ENCODE measurements at places on chromosomes 1 and 21. TPM values are rescaled to one million over a fixed set of nuclear protein-coding genes. Genes with fewer than 3 reads are reported as not detected.

The CNKSR1 gene
- total RNA-seq: 1.8 TPM

The CLDN14 gene
- total RNA-seq: not detected

The FAM177B gene
- not detected for total RNA-seq

The GLIS1 gene
- 0.13 TPM for total RNA-seq

The KCNE2 gene
- 0.31 TPM for total RNA-seq

The OR2M2 gene
- not detected for total RNA-seq

The RBP7 gene
- total RNA-seq: 1.6 TPM

The ACTN2 gene
- total RNA-seq: 39.4 TPM

The MATN1 gene
- total RNA-seq: not detected

The DNM3 gene
- total RNA-seq: 0.71 TPM

The PPFIA4 gene
- total RNA-seq: 2.5 TPM

The OR2L5 gene
- total RNA-seq: not detected

The LRRIQ3 gene
- 0.33 TPM for total RNA-seq

The MTX1 gene
- 75.9 TPM for total RNA-seq

The MXRA8 gene
- total RNA-seq: 0.73 TPM

The TMEM63A gene
- total RNA-seq: 31.2 TPM

The JAM2 gene
- 5.2 TPM for total RNA-seq

The PLCH2 gene
- 0.13 TPM for total RNA-seq

The TEX38 gene
- total RNA-seq: not detected

The SHE gene
- not detected for total RNA-seq

The LCE1C gene
- not detected for total RNA-seq

The C1orf141 gene
- total RNA-seq: not detected

The OR14K1 gene
- total RNA-seq: not detected

The GADD45A gene
- 39.7 TPM for total RNA-seq

The DDX59 gene
- 16.0 TPM for total RNA-seq

The TEDDM1 gene
- not detected for total RNA-seq

The FYB2 gene
- total RNA-seq: 0.47 TPM

The OTUD3 gene
- total RNA-seq: 33.9 TPM

The ATXN7L2 gene
- total RNA-seq: 11.0 TPM

The FLG gene
- total RNA-seq: not detected

The IFNLR1 gene
- 1.4 TPM for total RNA-seq

The PTPN22 gene
- total RNA-seq: 0.26 TPM

The RGS18 gene
- 1.1 TPM for total RNA-seq

The OR2T3 gene
- not detected for total RNA-seq

The OR2T2 gene
- total RNA-seq: not detected

The PTPN7 gene
- 0.72 TPM for total RNA-seq

The EXO1 gene
- total RNA-seq: 37.7 TPM

The ACTL8 gene
- 0.31 TPM for total RNA-seq

The ELOA gene
- 66.3 TPM for total RNA-seq

The UBXN10 gene
- not detected for total RNA-seq
